ENCODE measurements at places on chromosomes 4 and X.

GRCh38 chr4:55733932-55734331, 85.7 kb upstream of the EXOC1L start:
- DNase-seq = no peak

DNA sequence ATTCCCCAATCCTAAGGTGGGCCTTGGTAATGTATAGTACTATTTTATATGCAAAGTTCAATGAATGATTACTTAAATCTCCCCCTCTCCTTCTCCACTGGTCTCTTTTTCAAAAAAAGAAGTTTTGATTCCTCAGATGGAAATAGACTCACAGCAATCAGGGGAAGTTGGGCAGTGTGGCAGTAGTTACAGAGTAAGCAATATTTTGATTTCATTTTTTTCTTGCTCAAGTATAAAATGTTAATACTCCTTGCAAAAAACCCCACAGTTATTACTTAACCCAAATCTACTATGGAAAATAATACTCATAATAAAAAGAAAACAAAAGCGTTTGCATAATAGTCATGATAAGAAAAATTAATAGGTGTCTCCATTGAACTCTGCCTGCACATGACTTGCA, 56.9 kb upstream of the CXCL8 start:
- no peak for DNase-seq

DNA sequence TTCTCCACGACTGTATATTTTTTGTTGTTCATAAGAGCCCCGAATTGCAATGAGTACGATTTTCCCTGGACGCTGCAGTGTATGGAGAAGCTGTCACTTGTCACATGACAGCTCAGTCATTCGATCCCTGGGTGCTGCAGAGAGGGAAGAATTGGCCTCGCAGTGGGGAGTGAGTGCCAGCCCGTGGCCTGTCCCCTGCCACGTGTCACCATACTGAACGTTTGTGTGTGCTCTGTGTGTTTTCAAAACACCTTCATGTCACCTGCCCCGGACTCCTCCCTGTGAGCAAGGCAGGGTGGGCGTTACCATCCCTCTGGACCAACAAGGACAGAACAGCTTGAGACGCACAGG, 77.9 kb downstream of the TBL1X start:
- no peak for DNase-seq

DNA sequence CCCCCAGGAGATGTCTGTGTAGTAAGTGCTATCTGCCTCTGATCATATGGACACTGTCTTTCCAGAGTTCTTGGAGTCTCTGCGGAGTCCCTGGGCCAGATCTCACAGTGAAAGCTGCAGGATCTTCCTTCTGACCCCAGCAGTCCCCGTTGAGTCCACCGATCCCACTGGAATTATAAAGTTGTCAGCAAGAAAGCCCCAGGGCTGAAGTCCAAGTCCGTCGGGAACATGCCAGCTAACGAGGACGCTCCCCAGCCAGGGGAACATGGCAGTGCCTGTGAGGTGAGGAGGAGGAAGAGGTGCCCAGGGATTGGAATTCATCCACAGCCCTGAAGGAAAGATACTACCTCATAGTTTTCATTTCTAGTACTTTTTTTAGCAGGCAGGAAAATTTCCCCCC, 9.3 kb downstream of the ZNF81 start:
- no peak for DNase-seq

GRCh38 chr4:76235915-76236314, 15.6 kb upstream of the FAM47E start:
- peak; percentile 46 for DNase-seq

- peak; percentile 14 for DNase-seq
Measured at GRCh38 chr4:183261953-183262775, 57.9 kb downstream of the CLDN22 start.

- no peak for DNase-seq
Measured at GRCh38 chr4:15689540-15689939, 7.9 kb downstream of the FAM200B start.

DNA sequence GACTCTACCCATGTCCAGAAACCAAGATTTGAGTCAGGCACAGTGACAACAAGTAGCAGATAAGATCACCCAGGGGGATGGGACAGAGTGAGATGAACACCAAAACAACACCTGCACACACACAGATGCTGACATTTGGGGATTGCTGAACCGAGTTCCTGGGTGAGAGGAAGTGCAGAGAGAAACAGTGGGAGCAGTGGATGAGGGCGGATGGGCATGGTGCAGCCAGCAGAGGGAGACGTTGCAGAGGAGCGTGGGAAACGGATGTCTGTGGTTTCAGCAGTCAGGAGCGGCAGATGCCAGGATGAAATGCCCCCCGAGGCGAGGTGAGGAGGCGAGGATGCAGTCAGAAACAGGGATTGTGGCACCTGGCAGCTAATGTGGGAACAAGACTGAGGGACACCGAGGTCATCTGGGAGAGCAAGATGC, 78.6 kb upstream of the STS start:
- no peak for DNase-seq

- DNase-seq = no peak
Measured at GRCh38 chrX:2490634-2491033, 10.1 kb downstream of the DHRSX start.

GRCh38 chrX:119648421-119648775, 42.2 kb upstream of the NKRF start:
- DNase-seq = no peak

DNA sequence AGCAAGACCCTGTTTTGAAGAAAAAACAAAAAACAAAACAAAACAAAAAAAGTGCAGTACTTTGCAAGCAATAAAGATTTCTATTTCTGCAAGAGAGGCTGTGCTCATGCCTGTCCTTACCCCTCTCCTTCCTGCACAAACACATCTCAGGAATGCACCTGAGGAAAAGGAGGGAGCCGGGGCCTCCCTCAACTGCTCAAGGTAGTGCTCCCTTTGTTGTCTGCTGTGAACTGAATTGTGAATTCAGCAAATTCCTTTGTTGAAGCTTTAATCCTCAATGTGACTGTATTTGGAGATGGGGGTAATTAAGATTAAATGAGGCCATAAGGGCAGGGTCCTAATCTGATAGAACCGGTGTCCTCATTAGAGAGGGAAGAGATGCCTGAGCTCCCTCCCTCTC, 13.9 kb downstream of the FTSJ1 start:
- DNase-seq = no peak
